ENCODE measurements at places on chromosomes 7 and 10.

DNA sequence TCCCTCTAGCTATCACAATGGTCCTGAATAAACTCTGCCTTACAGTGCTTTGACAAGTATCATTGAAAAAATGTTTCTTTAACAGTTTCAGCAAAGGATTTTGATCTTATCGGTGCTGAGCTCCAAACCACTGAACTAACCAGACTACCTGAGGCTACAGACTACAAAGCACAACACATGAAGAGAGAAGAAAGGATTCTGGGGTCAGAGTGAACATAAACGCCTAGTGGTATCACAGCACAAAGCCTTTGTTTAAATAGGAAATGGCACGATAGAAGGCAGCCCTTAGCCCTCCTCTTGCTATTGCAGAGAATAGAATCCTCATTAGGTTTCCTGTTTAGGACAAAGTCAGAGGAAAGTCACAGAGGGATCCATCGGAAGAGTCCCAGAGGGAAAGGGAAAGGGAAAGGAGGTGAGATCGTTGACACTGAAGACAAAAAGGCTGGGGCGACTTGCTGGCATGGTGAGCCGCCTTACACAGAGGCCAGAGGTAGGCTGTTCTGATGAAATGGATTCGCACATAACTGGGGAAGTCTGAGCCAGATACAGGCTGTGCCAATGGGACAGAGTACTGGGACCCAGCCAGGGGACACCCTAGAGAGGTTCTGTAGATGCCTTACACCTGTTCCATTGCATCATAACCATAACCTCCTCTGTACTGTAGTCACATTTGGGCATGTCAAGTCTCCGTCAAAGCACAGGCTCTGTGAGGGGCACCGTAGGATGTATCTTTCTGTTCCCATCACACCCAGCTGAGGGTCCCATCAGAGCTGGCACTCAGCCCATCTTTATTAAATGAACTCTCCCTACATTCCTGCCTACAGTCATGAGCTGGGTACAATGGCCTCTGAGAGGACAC is 71.5 kb downstream of the XPNPEP1 start:
- DNase-seq = no peak

GRCh38 chr7:94612661-94613060 is 43.3 kb downstream of the SGCE start:
- no peak for DNase-seq

DNA sequence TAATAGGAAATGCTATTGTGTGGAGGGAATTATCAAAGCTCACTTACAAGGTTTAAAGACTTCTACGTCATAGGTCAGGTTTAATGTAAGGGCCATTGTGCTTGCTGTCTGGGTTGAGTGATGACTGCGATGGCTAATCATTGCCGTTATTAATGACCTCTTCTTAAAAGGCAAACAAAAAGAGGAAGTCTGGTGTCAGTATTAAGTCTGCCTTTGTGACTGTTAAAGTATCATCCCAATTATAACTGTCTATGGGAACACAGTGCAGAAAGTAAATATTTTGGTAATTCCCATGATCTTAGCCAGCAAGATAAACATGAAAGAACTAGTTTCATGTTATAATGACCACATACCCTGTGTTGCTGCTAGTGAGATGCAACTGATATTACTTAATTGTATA is 382.4 kb downstream of the BBS9 start:
- DNase-seq = no peak

DNA sequence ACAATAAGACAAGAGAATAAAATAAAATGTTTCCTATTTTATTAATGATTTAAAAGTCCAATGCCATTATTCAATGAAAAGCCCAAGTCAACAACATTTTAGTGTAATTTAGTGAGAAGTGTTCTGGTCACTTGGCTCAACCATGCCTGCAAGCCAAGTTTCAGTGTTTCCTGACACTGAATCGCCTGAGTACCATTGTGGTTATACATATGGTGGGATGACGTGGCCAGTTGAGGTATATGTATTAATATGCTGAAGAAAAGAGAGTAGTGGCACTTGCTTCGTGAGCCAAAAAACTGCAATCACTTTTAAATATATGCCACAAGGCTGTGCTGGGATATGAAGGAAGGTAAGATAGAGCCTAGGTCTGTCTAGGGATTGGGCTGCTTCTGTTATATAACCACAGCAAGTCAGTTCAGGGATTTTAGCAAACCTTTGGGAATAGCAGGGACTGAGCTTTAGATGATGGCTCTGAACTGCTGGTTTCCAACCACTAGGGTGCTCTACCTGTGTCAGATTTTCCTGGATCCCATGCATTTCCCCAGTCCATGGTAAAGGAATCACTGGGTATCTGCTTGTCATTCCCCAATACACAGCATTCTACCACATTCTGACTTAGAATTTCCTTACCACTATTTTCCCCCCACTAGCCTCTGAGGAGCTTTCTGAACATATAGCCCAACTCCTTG is 214.0 kb upstream of the PRPS1L1 start:
- DNase-seq = no peak

DNA sequence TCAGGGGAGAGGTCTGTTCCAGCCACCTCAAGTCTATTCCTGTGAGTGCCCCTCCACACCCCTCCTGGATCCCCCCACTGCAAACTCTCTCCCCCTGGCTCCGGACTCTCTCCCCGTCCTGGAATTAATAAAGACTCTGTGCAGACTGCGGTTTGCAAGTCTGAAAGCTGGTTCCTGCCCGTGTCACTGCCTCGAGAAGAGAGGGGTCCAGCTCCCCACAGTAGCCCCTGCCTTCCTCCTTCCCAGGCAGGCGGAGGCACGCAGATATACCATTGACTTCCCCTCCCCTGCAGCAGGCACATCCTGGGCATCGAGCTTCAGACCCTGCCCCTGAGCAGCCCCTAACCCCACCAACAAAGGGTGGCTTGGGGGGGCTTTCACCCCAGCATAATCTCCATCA is 2.2 kb upstream of the ELN start:
- DNase-seq = no peak

GRCh38 chr7:73429622-73430505 is 3.7 kb upstream of the FZD9 start:
- no peak for DNase-seq
